ENCODE measurements at places on chromosomes 7 and 10. TPM values are rescaled to one million over a fixed set of nuclear protein-coding genes. Genes with fewer than 3 reads are reported as not detected.
A peak's percentile ranks its signal among the peaks of the same experiment; 100 is the strongest.

DNA sequence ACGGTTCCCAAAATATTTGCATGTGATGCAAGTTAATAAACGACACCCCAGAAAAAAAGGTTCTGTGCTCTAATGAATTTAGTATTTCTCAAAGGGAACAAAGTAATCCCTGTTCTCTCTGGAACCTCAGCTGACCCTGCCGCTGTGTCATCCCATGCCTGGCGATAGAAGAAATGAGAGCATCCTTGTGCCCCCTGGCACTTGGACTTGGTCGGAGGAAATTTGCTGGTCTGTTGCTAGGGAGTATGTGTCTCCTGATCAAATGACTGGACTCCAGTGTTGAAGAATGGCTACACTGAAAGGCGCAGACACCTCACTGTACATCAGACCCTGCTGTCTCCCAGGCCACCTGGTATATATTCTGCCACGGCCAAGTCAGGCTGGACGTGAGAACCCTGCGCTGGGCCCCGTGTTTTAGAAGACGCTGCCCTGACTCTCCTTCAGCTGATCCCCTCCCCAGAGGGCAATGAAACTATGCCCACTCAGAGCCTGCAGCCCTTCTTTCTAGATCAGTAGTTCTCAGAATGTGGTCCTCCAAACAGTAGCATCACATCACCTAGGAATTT is 67.2 kb downstream of the THNSL1 start:
- peaks cover 7% of the 10 kb centered on the region for H3K4me1 ChIP-seq
- no peaks in the 10 kb centered on the region for H3K27me3 ChIP-seq
- no peak overlapping the region for H3K27ac ChIP-seq
- no peak for DNase-seq

DNA sequence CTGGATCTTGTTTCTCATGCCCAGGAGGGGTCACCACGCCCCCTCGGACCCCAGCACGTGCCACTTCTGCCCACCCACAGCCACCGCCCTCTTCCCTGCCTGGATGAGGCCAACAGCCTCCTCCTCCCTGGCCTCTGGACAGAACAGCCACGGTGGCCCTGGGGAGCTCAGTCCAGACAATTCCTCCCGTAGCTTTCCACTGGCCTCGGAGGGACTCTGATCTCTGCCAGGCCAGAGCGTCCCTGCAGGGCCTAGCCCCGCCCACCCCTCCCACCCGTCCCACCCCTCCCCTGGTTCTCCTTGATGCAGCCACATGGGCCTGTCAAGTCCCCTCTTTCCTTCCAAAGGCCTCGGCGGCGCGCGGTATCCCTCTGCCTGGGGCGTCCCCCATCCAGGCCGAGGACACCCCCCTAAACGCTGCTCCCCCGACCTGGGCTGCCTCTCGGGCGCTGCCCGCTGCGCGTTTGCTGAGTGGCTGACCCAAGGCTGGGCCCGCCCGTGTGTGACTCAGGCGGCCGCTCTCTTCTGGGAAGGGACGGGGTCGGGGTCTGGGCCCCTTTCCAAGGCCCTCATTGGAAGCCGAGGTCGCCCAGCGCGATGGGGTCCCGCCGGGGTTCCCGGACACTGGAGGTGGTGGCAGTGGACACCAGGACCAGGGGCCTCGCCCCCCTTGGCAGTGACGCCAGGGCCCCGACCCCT is 557 bp downstream of the TMEM120A start:
- DNase-seq, result peak; percentile 93
- H3K36me3 ChIP-seq, result no peaks in the 10 kb centered on the region
- no peaks in the 10 kb centered on the region for H3K27me3 ChIP-seq
- peak overlapping the region; percentile 66 for H3K4me3 ChIP-seq
- peak overlapping the region; percentile 97 for H3K27ac ChIP-seq

DNA sequence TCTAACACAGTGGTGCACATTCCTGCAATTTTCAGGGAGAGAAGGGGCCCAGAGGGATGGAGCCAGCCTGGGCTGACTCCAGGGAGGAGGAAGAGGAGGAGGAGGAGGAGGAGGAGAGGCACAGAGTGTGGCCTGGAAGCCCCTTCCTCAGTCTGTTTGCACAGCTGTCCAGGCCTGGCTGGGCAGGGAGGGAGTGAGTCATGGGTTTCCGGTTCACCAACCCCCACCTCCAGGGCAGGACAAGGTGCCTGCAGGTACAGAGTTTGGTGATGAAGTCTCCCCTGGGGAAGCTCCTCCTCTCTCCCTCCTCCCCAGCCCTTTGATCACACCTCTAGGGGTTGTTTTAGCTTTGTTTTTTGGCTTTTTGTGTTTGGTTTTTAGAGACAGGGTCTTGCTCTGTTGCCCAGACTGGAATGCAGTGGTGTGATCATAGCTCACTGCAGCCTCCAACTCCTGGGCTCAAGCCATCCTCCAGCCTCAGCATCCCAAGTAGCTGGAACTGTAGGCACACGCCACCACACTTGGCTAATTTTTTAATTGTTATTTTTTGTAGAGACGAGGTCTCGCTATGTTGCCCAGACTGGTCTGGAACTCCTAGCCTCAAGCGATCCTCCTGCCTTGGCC is 77.5 kb upstream of the CUX1 start:
- peaks cover 3% of the 10 kb centered on the region for H3K4me1 ChIP-seq
- H3K4me3 ChIP-seq, result no peak overlapping the region
- H3K27ac ChIP-seq, result no peak overlapping the region

GRCh38 chr7:95596198-95597063 is at the start of gene PDK4:
Gene PDK4 (minus strand): TSS chr7:95596516. CDS start chr7:95596293, 223 bp downstream.
- peak within 1 kb of the TSS; percentile 24 for H3K4me3 ChIP-seq
- H3K27ac ChIP-seq, result peak within 1 kb of the TSS; percentile 97
- H3K4me1 ChIP-seq, result peaks cover 15% of the 10 kb centered on the region

DNA sequence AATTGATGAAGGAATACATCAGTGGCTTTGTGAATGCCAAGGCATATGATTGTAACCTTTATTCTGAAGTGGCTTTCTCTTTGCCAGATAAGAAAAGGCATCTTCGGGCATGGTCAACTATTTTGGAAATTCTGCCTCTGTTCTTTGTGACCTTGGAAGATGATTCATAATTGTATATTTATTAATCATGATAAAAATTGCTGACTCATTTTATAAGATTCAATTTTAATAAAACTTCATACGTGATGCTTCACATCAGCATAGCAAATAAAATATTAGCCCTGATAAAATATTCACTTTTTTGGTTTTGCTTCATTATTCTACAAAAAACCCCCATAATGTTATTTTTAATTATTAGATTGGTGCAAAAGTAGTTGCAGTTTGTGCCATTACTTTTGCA is 200.5 kb downstream of the MACC1 start:
- DNase-seq, result no peak
- H3K4me3 ChIP-seq, result no peak overlapping the region
- no peak overlapping the region for H3K27ac ChIP-seq
- no peaks in the 10 kb centered on the region for H3K36me3 ChIP-seq

GRCh38 chr7:70569335-70569819 is 562.6 kb upstream of the GALNT17 start:
- peaks cover 5% of the 10 kb centered on the region for H3K27me3 ChIP-seq
- H3K27ac ChIP-seq, result no peak overlapping the region
- no peaks in the 10 kb centered on the region for H3K36me3 ChIP-seq
- peak; percentile 30 for DNase-seq

- H3K27me3 ChIP-seq, result no peaks in the 10 kb centered on the region
- no peaks in the 10 kb centered on the region for H3K36me3 ChIP-seq
- no peak overlapping the region for H3K27ac ChIP-seq
- no peak for DNase-seq
Measured at GRCh38 chr10:80259405-80259871, 30.0 kb downstream of the MAT1A start.

DNA sequence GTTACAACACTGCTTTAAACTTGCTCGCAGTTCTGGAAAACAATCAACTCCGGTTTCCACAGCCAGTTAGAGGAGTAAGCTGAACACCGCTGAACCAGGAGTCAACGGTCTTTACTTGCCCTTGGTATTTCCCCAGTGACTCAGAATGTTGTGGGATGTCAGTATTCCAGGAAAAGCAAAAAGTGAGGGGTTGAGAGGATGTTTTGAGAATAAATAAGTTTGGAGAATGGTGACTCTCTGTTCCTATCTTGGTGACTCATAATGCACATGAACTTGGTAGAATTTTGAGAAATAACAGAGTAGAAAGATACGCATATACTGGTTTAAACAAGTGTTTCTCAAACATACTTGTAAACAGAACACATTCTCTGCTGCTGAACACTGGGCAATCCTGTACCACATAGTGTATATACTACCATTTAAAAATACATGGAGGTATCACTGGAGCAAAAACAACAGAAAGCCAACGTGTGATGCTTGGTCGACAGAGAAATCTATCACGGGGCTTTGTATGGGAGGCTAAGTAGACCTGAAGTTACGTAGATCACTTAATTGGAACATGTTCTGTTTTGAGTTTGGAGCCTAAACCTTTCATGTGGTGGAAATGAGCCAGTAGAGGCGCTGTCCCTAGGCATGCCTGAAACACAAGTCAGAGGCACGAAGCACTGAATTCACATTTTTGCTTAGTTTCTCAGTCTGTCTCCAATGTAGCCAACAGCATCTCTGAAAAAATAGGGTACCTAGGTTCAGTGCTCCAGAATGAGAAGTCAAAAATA is 534.3 kb downstream of the PARD3 start:
- no peak overlapping the region for H3K4me3 ChIP-seq
- H3K4me1 ChIP-seq, result peaks cover 17% of the 10 kb centered on the region
- no peaks in the 10 kb centered on the region for H3K27me3 ChIP-seq
- peak; percentile 82 for DNase-seq
- H3K36me3 ChIP-seq, result no peaks in the 10 kb centered on the region

- peaks cover 29% of the 10 kb centered on the region for H3K4me1 ChIP-seq
- no peak for DNase-seq
- no peak overlapping the region for H3K4me3 ChIP-seq
Measured at GRCh38 chr7:17369691-17370426, 71.4 kb downstream of the AHR start.

DNA sequence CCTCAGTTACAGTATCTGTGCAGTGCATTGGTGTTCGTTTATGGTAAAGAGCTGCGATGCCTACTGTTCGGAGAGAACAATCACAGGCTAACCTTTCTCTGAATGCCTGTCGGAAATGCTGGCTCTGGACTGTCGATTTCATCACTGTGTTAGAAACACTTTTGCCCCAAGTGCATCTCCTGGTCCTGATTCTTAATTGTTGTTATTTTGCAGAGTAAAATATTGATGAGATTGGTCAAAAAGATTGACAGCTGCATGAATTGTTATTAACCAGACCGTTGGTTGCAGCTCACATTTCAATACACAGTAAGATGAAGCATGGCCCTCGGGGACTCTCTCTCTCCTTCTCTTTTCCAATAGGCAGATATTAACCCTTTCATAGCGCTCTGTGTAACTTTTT is 557.4 kb upstream of the ADARB2 start:
- H3K27ac ChIP-seq, result no peak overlapping the region
- no peaks in the 10 kb centered on the region for H3K4me1 ChIP-seq
- H3K27me3 ChIP-seq, result no peaks in the 10 kb centered on the region
- H3K4me3 ChIP-seq, result no peak overlapping the region
- DNase-seq, result no peak

GRCh38 chr10:22580711-22581110 is 133.7 kb downstream of the PIP4K2A start:
- no peaks in the 10 kb centered on the region for H3K36me3 ChIP-seq
- no peak overlapping the region for H3K27ac ChIP-seq
- no peaks in the 10 kb centered on the region for H3K27me3 ChIP-seq

GRCh38 chr7:139091677-139091996 is 17.9 kb downstream of the ZC3HAV1 start:
- no peak for DNase-seq
- H3K27ac ChIP-seq, result peak overlapping the region; percentile 65
- peaks cover 53% of the 10 kb centered on the region for H3K4me1 ChIP-seq
- H3K4me3 ChIP-seq, result no peak overlapping the region

DNA sequence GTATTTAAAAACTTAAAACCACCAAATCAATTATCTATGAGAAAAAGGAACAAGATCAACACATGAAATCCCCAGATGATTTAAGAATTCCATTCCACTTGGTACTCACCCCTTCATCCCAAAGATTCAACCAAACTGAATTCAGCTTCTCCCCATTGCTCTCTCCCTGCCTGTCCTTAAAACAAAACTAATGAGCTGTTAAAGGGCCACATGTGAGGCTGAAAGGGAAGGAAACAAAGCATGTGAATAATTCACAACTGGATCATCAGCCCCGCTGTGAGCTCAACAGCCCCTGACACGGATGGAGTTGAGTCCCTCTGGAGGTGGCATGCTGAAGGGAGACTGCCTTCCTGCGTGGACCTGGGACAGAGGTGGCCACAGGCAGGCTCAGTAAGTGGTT is 32.9 kb downstream of the VOPP1 start:
- no peak for DNase-seq
- H3K4me3 ChIP-seq, result no peak overlapping the region
- no peaks in the 10 kb centered on the region for H3K27me3 ChIP-seq
- H3K36me3 ChIP-seq, result no peaks in the 10 kb centered on the region
- peaks cover 29% of the 10 kb centered on the region for H3K4me1 ChIP-seq

GRCh38 chr7:32871624-32872371 is 19.8 kb downstream of the KBTBD2 start:
- H3K36me3 ChIP-seq, result peaks cover 34% of the 10 kb centered on the region
- no peak for DNase-seq
- H3K27me3 ChIP-seq, result no peaks in the 10 kb centered on the region
- H3K4me1 ChIP-seq, result peaks cover 8% of the 10 kb centered on the region
- H3K27ac ChIP-seq, result no peak overlapping the region

GRCh38 chr10:79981450-79982361 is 32.8 kb upstream of the SFTPD start:
- no peak overlapping the region for H3K27ac ChIP-seq
- no peaks in the 10 kb centered on the region for H3K36me3 ChIP-seq
- H3K4me3 ChIP-seq, result no peak overlapping the region
- H3K4me1 ChIP-seq, result peaks cover 16% of the 10 kb centered on the region
- DNase-seq, result peak; percentile 28

- no peaks in the 10 kb centered on the region for H3K36me3 ChIP-seq
- no peak overlapping the region for H3K27ac ChIP-seq
- H3K4me3 ChIP-seq, result no peak overlapping the region
- H3K27me3 ChIP-seq, result no peaks in the 10 kb centered on the region
- no peak for DNase-seq
Measured at GRCh38 chr10:15879058-15879457, 18.8 kb upstream of the MINDY3 start.

GRCh38 chr10:80204677-80205476 is 460 bp downstream of the ANXA11 start:
- H3K4me3 ChIP-seq, result peak overlapping the region; percentile 60
- H3K4me1 ChIP-seq, result peaks cover 32% of the 10 kb centered on the region
- no peaks in the 10 kb centered on the region for H3K36me3 ChIP-seq
- DNase-seq, result no peak
- H3K27ac ChIP-seq, result peak overlapping the region; percentile 90

DNA sequence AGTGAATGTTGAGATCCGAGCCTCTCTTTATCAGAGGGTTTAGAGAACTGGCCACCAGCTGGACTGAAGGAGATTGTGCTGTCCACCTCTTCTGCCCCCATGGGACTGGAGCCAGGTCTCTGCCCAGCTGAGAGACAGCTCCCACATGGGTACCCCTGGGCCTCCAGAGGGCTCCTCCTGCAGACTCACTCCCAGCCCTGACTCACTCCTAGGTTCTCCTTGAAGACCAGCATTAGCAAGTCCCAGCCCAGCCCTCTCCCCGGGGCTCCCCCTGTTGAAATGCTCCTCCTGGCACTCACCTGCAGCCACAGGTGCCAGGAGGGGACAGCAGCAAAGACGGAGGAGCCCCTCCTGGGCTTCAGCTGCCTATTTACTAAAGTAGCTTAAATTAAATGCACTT is 126.9 kb downstream of the CXCL12 start:
- H3K27me3 ChIP-seq, result no peaks in the 10 kb centered on the region
- no peaks in the 10 kb centered on the region for H3K4me1 ChIP-seq
- H3K27ac ChIP-seq, result no peak overlapping the region
- H3K4me3 ChIP-seq, result no peak overlapping the region

Gene SH2B2
- 6.0 TPM for total RNA-seq

Gene FZD8
- 4.4 TPM for total RNA-seq

Gene CLDN12
- total RNA-seq, result 31.2 TPM

Gene GPR15LG
- not detected for total RNA-seq

Gene AEBP1
- total RNA-seq, result 5.4 TPM

Gene NXPH1
- total RNA-seq, result 24.4 TPM

Gene INMT
- total RNA-seq, result 164 TPM

Measured in adrenal gland (tissue), 19 donors.